ENCODE measurements at places on chromosomes 1 and 21.

- DNase-seq: no peak
Measured at GRCh38 chr1:88744142-88744541, 60.1 kb downstream of the PKN2 start.

GRCh38 chr1:40861224-40862003 lies 749 bp downstream of the CITED4 start:
- DNase-seq: no peak

- DNase-seq: no peak
Measured at GRCh38 chr1:40673452-40673851, 8.0 kb upstream of the RIMS3 start.

DNA sequence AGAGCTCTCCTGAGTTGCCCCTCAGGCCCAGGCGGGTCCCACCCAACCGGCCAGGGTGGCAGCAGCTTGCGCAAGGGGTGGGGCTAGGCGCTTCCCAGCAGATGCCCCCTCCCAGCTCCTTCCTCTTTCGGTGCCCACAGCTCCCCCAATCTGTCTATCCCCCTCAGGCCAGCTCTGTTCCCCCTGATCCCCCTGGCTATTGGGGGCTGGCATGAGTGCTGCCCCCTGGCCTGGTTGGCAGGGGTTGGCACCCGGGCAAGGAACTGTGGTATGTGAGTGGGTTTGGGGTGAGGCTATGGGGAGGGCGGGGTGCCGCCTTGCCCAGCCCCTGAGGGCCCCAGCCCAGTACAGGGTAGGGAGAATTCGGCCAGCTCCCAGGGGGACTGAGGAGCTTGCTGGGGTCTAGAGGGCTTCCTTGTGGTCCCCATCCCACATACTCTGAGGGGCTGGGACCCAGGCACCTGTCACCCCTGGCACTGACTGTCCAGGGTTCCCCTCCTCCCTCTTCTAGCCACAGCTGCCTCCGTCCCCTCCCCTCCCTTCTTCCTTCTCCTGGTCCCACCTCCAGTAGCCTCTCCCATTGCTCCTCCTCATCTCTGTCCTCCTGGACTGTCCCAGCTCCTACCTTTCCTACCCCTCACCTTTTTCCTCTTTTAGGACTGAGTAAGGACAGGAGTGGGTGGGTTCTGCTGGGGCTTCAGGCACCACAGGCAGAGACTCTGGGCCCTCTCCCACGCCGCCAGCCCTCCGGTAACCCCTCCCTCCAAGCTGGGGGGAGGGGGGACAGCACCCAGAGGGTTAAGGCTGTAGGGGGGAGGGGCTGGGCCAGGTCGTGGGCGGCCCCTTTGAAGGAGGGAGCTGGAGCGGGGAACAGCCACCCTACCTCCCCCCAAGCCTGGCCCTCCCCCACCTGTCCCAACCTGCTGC lies 5.7 kb downstream of the ZBTB7B start:
- DNase-seq: no peak

DNA sequence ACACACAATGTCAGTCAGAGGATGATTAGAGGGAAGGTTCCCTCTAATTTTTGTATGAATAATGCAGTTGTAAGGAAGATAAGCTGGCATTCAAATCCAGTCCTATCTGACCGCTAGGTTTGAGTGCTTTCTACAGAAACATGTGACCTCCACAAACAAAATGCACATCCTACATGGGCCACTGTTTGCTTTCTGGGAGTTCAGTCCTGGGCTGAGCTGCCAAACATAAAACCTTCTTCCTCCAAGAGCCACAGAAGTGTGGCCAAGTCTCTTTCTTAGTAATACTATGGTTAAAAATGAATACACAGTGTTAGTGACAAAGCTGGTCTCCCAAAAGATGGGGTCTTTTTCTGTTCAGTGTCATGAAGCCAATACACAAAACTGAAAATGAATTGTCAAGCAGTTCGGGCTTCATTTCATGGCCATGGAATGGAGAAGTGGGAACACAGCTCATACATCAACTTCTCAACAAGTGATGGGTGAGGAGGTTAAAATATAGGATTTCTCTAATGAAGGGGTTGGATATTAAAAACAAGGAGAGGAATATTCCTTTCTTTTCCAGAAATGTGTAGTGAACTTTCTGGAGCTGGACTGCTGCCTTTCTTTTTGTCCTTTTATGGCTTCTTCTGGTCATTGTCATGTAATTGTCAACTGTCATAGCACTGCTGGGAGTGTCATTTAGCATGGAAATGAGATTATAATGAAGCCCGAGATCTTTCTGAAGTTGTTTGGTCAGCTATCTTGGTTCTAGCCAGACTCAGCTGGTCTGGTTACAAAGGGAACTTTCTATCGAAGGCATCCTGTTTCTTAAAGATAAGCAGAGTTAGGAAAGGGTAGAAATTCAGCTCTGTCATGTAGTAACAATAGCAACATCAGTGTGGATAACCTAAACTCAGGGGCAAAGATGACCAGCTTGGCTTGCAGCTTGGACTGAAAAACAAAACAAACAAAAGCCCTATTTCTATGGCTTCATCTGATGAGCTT lies 135.1 kb downstream of the CHD1L start:
- DNase-seq: no peak

DNA sequence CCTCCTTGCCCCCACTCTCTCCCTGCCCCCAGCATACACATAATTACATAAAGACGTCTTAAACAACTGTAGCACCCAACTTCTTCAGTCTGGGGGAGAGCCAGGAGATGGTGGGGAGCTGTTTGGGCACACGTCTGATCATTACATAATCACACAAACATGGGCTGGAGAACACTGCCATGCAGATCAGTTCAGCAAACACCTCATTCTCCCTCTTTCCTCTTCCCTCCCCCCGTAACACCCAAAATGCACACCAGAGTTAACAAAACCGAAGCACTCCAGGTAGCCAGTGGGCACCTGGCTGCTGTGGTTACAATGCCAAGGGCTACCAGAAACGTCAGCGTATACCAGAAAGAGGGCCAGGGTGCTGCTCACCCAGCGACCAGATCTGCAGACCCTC lies 1.6 kb downstream of the HIVEP3 start:
- DNase-seq: no peak

GRCh38 chr1:44314452-44314851 lies 40.6 kb downstream of the ERI3 start:
- no peak for DNase-seq

DNA sequence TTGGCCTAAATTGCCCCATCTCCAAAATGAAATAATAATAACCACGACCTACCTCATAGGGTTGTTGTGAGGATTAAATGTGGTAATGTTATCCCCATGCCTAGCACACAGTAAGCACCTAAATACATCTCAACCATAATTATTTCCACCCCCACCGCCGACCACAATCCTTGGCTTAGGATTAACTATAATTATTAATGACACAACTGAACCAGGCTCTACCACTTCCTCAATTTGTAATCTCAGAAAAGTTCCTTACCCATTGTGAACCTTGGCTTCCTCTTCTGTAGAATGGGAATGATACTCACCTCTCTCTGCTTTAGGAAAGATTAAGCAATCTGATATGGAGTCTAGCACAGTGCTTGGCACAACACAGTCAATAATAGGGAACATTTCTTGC lies 44.3 kb upstream of the TACSTD2 start:
- DNase-seq: no peak

GRCh38 chr1:3685222-3685621 lies 32.9 kb downstream of the TP73 start:
- no peak for DNase-seq

DNA sequence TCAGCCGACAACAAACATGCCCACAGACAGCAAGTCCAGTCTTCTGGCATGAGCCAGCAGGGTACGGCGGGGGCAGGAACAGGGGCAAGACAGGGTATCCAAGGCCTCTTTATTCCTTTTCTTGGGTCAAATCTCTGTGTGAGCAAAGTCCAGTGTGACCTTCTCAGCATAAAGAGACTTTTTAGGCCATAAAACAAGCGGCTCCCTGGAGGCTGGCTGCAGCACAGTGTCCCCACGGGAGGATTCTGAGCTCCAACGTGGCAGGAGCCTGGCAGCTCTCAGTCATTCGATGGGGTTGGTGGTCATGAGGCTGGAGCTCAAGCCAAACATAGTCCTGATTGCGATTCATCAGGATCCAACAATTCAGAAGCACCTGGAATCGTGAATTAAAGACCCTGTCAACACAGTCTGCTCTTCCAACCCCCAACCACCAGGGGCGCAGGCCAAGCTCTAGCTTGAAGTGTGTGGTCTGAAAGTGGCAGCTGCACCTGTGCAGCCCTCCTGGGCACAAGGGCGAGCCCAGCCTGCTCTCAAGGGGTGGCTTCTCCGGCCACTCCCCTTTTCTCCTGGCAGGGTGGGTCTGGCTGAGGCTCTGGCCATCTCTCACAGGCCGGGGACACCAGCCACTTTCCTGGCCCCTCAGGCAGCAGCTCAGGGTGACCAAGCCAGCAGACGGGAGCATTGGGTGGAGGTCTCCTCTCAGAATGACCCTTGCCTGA lies 62.1 kb downstream of the SLC66A1 start:
- no peak for DNase-seq

- DNase-seq: no peak
Measured at GRCh38 chr1:214123061-214123784, 135.4 kb downstream of the PROX1 start.
